Activated CD4-positive, alpha-beta T cell treated with anti-CD3 and anti-CD28 coated beads, Interleukin-2, Interleukin-4, amounts not matched to agents 100 ng/mL and 50 ng/mL, durations not matched to agents 16 hours and 8 hours (primary cell): ENCODE measurements at places on chromosomes 3 and 15.

GRCh38 chr3:127063916-127064315, 81.0 kb downstream of the PLXNA1 start:
- DNase-seq = no peak

- peak; percentile 2 for DNase-seq
Observed at GRCh38 chr3:121718205-121718846, 31.2 kb downstream of the GOLGB1 start.

DNA sequence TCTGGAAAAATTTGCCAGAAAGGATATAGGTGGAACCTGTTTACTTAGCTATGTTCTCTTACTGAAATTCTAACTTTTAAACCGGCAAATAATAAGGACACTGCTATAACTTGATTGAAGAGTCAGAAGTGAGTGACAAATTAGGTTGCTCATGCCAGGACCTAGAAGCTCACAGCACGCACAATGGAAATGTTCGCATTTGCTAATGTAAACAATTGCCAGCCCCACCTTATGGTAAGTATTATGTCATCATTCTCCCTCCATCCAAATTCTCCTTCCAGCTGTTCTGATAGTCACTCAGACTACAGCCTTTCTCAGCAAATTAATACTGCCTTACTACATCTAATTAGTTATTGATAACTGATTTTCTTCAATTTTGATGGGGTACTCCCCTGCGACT, 4.8 kb upstream of the STXBP5L start:
- no peak for DNase-seq

- DNase-seq = no peak
Observed at GRCh38 chr15:28181366-28181765, 82.3 kb upstream of the OCA2 start.

- no peak for DNase-seq
Observed at GRCh38 chr15:98113327-98113726, 152.8 kb downstream of the ARRDC4 start.

- no peak for DNase-seq
Observed at GRCh38 chr3:123679712-123680386, 95.0 kb upstream of the HACD2 start.

DNA sequence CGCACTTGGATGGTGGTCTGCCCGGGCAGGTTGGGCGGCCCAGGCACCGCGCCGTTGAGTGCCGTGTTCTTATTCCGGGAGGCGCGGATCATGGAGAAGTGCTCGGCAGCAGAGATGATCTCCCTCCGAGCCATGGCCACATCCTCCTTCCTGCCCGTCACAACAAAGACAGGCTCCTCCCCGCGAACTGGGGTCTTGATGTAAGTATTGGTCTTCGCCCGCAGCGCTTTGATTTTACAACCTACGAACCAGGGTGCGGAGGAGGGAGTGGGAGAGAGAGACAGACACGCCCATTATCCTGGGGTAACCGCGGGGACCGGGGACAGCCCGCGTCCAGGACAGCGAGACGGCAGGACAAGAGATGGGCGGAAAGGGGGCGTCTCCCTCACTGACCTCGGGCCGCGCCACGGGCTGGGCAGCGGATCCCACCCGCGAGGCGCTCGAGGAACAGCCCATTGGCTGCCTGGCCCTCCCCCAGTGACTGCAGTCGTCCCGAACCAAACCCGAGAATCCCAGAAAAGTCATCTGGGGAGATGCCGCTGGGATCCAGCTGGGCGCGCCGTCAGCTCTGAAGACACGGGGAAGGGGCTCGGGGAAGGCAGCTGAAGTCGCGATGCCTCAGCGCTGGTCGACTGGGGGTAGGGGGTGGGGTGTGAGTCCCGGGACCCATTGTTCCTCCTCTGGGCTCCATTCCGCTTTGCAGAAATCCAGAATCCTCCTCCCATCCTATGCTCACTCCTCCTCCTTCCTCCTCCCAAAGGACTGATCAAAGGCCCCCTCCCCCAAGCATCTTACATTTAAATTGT, 1.2 kb downstream of the MEX3B start:
- DNase-seq = peak; percentile 14

DNA sequence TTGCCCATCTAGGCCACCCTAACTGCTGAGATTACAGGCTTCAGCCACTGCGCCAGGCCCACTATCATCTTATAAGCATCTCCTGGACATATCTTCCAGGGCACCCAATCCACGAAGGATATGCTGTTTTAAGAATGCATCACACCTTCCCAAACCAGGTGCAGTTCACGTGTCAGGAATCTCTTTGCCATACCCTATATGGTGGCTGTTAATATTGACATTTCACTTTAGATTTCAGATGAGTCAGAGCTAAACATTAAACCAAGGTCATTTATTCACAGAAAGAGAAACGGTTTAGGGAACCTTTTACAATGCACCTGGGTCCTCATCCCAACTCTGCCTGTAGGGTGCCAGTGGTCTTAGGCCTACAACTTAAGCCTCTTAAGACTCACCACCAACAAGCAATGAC, 85.7 kb downstream of the TBL1XR1 start:
- no peak for DNase-seq

- DNase-seq = no peak
Observed at GRCh38 chr3:188019727-188020126, 134.2 kb upstream of the LPP start.

- no peak for DNase-seq
Observed at GRCh38 chr3:135057996-135058395, 262.9 kb downstream of the EPHB1 start.

- no peak for DNase-seq
Observed at GRCh38 chr3:78918361-78919020, 849.3 kb downstream of the ROBO1 start.
